ENCODE measurements at places on chromosomes 3 and 15.

- DNase-seq = peak; percentile 11
Measured at GRCh38 chr3:184039414-184039813, 7.9 kb downstream of the HTR3D start.

DNA sequence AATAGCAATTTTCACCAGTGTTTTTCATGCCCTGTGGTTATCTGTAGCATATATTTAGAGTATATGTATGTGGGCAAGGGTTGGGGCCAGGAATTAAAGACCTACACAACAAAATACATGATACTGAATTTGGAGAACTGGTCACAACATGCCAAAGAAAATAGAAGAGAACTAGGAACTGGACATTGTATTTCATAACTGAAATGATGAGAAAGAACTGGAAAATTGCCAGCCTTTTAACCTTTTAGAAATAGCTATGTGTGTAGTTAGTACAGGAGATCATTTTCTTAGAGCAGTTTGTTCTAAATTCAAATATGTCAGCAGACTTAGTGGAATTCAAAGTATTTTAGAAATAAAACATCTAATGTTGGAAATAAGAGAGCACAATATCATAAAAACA lies 227.1 kb upstream of the CGNL1 start:
- no peak for DNase-seq

GRCh38 chr3:195916991-195917390 lies 8.6 kb upstream of the TNK2 start:
- no peak for DNase-seq

DNA sequence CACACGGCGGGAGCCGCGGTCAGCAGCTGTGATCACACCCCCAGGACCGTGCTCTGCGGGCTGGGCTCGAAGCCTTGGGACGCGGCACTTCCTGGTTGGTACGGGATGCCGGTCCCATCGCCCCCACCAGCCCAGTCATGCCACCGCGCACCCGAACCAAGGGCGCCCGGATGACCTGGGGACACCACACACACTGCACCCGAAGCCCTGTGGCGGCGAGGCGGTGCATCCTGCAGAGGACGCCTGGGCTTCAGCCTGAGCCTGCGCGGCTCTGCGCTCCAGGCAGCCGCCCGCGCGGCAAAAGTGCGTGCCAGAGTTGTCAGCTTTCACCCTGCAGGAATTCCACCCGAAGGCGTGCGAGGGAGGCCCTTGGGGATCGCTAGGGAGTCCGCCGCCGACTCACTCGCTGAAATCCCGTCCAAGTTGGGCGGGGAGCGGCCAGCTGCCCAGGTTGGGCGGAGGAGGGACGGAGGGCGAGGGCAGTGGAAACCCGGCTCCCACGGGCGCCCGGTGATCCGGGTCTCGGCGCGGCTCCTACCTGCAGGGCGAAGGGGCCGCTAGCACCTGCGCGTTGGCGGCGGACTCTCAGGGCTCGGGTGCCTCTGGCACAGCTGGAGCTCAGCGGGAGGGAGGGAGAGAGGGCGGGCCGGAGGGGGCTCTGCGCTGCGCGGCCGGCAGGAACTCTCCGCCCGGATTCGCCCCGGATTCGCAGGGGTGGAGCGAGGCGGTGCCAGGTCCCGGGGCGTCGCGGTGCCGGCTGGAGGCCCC lies at the start of gene PLD1:
TSS of gene PLD1 (minus strand) at position 623 of the 768 bp plus-strand sequence. CDS start 72,432 bp downstream, outside the sequence.
- peak; percentile 94 for DNase-seq

GRCh38 chr3:123002100-123002748 lies 25.3 kb downstream of the SEMA5B start:
- no peak for DNase-seq
